Tibial artery (tissue), 4 donors: ENCODE measurements at places on chromosomes 1 and 21.

DNA sequence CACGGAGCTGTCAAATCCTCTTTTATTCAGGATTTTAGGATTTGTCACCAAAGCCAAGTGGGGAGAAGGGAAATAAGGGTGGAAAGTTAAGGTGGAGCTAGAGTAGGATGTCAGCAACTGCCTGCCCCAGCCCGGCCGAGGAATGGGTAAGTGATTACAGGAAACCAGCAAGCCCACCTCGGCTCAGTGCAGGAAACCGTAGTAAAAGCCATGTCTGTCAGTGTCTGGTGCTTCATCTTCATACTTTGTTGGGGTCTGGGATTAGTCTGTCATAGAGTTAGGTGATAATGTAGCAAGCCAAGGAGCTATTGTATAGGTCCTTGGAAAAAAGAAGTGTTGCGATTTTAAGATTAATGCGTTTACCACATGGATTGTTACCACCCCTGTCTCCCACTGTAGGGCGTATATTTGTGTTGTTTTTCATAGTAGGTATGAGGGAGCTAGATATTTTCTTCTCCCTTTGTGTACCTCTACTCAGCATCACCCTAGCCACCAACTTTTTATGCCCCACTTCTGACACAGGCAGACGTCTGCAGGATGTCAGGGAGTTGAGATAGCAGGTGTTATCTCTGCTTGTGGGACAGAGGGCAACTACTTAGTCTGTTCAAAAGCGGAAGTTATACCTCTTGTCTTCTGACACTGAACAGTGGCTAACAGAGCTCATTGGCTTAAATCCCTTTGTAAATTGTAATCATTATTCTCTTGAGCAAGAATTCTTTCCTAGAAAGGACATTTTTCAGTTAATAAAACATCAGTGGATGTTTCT, 253.7 kb downstream of the HHAT start:
- DNase-seq, result no peak

- DNase-seq, result no peak
Measured at GRCh38 chr1:11337580-11338073, 64.6 kb downstream of the UBIAD1 start.

GRCh38 chr1:63701187-63701586, 72.6 kb upstream of the ROR1 start:
- DNase-seq, result no peak

GRCh38 chr1:48225579-48225978, 3.1 kb downstream of the SLC5A9 start:
- no peak for DNase-seq

- no peak for DNase-seq
Measured at GRCh38 chr1:208691012-208691411, 446.8 kb upstream of the PLXNA2 start.

- DNase-seq, result no peak
Measured at GRCh38 chr1:47477595-47478080, 39.8 kb downstream of the FOXD2 start.

GRCh38 chr1:212012034-212012740, 23.2 kb downstream of the INTS7 start:
- DNase-seq, result peak; percentile 68

DNA sequence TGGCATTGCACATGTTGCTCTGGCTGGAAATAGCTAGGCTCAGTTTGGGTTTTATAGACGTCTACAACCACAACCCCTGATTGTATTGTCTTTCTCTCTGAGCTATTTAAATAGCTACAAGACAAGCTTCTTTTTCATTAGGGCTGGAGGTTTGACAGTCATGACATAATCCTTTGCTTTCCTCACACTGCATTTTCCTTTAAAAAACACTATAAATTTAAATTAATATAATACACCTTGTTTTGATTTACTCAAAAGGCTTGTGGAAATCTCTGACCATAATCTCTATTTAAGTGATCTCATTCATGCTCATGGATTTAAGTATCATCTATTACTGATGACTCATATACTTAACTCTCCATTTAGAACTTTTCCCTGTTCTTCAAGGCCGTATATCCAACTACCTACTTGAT, 50.4 kb upstream of the PTGFR start:
- no peak for DNase-seq

DNA sequence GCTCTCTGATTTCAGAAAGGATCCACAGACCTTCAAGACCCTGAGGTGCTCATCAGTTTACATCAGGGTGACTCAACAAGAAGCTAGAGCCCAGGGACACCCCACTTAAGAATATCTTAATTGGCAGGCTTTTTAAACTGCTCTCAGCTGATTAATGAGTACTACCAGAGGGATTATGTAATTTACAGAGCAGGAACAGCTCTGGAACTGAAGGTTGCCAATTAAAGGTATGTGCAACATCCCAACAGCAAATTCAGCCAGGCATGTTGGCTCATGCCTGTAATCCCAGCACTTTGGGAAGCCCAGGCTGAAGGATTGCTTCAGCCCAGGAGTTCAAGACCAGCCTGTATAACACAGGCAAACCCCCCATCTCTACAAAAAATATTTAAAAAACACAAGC, 295.7 kb downstream of the SETD4 start:
- no peak for DNase-seq

DNA sequence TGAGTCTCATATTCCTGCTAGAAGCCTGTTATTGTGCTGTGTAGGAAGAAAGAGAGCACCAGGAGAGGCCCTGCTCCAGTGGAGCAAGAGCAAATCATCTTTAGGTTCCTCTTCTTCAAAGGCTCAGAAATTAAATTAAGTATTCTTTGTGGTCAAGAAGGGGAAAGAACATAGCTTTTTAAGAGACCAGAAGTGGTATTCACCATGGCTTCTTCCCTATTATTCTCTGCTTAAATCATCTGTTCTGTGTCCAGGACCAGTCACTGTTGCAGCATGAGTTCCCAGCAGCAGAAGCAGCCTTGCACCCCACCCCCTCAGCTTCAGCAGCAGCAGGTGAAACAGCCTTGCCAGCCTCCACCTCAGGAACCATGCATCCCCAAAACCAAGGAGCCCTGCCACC, 1.1 kb downstream of the SPRR1B start:
- no peak for DNase-seq

DNA sequence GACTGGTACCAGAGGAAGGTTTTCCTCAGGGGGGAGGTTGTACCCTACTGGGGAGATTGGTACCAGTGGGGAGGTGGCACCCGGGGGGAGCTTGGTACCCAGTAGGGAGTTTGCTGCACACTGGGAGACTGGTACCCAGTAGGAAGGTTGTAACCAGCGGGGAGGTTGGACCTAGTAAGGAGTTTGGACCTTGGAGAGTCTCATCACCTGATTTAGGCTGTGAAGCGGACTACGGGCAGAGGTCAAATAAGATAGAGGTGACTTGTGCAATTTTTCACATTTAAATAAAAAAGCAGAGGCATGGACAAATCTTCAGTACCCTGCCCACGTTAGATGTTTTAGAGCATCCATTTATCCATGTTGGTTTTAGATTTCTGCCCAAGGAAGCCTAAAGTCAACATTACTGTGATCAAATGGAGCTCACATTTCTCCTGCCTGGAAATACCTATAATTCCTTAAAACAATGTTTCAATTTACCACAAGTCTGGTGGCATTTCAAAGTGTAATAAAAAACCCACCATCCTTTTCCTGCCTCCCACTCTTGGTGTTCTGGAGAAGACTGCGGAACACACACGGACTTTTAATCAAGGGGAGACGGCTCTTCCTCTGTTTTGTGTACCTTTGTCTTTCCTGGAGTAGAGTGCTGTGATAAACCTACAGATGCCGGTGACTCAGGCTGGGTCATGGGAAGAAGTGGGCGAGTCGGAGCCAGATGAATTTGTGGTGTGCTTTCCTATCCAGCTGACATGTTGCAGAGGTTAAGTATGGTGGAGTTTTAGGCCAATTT, 36.2 kb upstream of the MRPS6 start:
- DNase-seq, result no peak

DNA sequence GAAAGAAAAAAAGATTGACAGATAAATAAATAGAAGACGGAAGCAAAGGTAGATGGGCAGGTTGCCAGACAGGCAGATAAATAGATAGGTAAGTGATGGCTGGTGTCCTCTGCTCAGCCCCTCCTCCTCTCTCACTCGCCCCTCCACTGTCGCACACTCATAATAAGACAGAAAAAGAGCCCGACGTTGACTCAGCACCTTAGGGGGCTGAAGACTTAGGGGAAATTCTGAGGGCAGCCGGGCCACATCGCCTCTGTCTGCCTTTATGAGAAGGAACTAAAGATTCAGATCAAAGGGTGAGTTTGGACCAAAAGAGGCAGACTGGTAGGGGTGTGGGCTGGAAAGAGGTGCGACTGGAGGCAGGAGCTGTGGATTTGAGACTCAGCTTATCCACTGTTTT, 158.1 kb upstream of the IGSF21 start:
- DNase-seq, result no peak

DNA sequence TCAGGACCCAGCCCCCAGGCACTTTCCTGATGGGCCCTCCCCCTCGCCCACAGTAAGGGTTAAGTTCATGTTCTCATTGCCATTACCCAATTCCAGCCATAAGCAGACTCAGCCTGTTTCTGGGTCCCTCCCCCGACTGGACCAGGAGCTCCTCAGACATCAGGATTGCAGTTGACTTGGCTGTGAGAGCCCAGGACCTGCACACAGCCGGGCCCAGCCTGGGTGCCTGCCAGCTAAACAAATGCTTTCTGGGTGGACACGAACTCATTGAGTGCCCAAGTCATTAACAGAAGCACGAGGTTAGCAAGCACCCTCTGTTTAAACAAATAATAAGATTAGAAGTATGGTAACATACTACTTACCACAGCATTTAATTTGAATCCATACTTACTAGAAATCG, 147.9 kb upstream of the POU3F1 start:
- DNase-seq, result no peak

GRCh38 chr1:209590405-209590804, 6.9 kb downstream of the CAMK1G start:
- no peak for DNase-seq

DNA sequence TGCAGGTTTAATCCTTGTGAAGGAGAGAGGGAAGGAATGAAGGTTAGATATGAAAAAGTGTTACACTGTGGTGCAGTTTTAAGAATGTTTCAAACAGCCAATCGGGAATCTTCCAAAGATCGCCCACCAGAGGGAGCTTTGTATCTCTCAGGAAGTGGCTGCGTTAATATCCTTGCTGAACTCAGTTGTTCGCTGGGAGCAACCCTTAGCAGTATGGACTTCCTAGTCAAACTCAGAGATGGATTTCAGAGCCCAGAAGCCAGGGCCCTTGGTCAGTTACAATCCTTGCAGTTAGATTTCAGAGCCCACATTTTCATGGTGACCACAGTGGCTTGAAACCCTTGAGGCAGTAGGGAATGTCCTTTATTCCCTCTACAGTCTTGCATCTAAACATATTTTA, 136.2 kb downstream of the NTNG1 start:
- no peak for DNase-seq

DNA sequence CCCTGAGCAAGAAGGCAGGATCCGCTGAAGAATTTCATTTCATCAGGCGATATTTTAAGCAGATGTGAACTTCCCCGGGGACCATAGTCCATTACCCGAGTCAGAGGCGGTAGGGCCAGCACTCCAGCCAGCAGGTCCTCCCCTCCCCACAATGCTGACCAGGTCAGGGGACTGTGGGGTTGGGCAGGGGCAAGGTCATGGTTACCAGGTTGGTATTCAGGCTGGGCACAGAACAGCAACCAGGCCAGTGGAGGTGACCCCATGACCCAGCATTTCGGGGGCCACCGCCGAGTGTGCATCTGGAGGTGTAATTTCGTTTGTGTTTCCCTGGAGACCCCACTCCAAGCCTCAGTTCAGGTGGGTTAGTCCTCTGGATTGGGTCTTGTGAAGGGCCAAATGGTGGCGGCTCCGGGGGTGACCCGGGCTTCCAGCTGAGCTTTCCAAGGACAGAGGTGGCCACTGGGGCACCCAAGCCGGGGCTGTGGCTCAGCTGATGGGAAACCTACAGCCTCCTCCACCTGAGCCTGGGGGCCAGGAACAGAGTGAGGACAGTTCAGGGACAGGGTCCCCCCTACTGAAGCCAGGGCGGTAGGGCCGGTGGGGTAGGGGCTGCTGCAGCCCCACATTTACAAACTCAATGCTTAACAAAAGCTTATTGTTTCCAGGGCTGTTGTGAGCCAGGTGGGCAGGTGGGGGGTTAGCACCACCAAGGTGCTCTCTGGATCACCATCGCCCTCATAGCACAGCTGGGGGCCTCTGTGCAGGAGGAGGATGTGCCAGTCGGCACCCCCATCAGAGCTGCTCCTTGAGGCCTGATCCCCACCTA, 2.8 kb downstream of the PRDM16 start:
- DNase-seq, result no peak

GRCh38 chr1:7026169-7026568, 240.9 kb downstream of the CAMTA1 start:
- DNase-seq, result no peak

DNA sequence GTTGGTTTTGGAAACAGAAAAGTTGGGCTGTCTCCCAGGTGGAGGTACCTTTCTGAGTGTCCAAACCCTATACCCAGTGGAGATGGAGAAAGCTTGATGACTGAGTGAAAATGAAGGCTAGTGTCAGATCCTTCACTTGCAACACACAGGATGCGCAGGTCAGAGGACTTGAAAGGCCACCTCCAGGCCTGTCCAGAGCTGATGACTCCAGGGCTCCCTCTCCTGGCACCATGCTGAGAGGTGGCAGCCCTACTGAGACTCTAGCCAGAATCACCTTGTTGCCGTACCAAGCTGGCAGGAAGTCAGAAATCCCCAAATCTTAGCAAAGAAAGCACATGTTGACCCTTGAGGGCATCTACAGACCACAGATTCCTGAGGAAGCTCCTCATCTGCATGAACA, 16.4 kb downstream of the KNCN start:
- DNase-seq, result no peak

GRCh38 chr1:236795757-236796667, 920 bp downstream of the MTR start:
- no peak for DNase-seq

GRCh38 chr1:159880430-159880829, 18.0 kb upstream of the VSIG8 start:
- no peak for DNase-seq
